Activated gamma-delta T cell treated with Interleukin-2 at 50 U/mL for 16 hours (primary cell): ENCODE measurements at places on chromosomes 6 and 20.
A peak's percentile ranks its signal among the peaks of the same experiment; 100 is the strongest.

GRCh38 chr6:14717307-14717706, 528.6 kb upstream of the JARID2 start:
- DNase-seq = peak; percentile 36

- no peak for DNase-seq
Measured at GRCh38 chr6:36980876-36981619, 4.9 kb downstream of the MTCH1 start.

- DNase-seq = no peak
Measured at GRCh38 chr6:15556711-15557110, 106.1 kb downstream of the DTNBP1 start.

DNA sequence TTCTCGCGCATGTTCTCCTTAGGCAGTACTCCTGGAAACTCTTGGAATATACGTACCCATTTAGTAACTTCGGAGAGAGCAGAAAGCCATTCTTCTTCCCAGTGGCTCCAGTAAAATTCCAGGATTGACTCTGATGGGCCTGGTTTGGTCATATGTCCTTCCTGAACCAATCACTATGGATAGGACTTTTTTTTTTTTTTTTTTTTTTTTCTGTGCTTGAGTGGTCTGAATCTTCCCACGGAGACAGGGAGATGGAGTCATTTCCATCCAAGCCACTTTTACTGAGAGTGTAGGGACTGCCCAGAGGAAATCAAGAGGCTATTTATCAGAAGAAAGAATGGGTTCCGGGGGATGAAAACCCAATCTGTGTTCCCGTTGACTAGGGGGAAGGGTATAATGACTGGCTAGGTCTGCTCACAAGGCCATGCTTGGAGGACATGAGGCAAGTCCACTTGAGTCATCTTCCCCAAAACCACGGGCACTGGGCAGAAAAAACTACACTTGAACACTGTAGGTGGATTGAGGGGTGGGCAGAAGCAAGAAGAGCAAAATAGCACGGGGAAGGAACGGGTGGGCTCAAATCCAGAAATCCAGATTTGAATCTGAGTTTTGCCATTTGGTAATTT, 35.4 kb upstream of the MRPS18A start:
- no peak for DNase-seq

GRCh38 chr6:33904050-33904746, 100.4 kb upstream of the MLN start:
- peak; percentile 66 for DNase-seq

DNA sequence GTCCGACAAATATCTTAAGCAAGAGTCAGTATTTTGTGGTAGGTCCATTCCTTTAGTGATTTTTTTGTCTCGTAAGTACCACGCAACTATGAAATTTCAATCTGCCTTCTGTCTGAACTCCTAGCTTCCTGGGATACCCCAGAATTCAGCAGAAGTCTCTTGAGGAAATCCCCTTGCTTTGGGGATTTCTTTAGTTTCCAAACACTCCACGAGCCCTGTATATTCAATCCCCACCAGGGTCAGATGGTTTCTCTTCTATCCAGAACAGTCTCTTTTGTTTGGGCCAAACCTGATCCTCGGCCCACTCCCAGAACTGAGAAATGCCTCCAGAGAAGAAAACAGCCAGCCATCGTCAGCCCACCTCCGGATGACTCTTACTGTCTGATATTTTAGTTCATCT, 113.0 kb downstream of the CHD6 start:
- no peak for DNase-seq

GRCh38 chr6:157909282-157909664, 72.4 kb upstream of the SYNJ2 start:
- no peak for DNase-seq

- DNase-seq = no peak
Measured at GRCh38 chr20:59790346-59790745, 143.1 kb downstream of the SYCP2 start.

GRCh38 chr20:13105864-13106457, 97.2 kb downstream of the SPTLC3 start:
- no peak for DNase-seq

DNA sequence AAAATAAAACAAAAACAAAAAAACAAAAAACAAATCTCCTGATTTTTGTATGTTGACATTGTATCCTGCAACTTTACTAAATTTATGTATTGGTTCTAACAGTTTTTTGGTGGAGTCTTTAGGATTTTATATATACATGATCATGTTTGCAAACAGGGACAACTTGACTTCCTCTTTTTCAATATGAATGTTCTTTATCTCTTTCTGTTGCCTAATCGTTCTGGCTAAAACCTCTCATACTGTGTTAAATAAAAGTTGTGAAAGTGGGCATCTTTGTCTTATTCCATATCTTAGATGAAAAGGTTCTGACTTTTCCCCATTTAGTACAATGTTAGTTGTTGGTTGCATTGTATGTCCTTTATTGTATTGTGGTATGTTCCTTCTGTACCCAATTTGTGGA, 261.7 kb upstream of the NOX3 start:
- no peak for DNase-seq

DNA sequence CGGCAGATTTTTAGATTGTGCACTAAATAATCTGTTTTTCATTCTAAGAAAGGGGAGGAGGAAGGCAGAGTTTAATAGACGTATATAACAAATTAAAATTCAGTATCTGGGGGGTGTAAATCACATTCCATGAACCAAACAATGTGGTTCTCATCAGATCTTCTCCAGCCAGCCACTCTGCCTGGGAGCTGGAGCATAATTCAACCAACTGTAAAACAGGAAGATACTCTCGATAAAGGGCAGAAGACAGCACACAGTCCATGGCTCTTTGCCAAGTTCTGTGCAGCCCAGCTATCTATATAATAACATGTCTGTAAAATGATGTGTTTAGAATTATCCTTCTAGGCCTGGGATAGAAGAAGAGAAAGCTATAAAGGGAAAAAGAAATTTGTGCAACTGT, 289.9 kb upstream of the ZFP64 start:
- DNase-seq = no peak

DNA sequence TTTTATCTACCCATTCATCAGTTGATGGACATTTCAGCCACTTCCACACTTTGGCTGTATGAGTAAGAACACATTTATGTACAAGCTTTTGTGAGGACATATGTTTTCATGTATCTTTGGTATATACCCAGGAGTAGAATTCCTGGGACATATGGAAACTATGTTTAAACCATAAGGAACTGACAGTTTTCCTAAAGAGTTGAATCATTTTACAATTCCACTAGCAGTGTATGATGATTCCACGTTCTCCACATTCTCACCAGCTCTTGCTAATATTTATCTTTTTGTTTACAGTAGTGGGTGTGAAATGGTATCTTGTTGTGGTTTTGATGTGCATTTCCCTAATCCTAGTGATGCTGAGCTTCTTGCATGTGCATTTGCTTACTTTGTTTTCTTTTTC, 338.1 kb downstream of the PLCB1 start:
- no peak for DNase-seq

- no peak for DNase-seq
Measured at GRCh38 chr6:170317718-170318117, 11.2 kb downstream of the FAM120B start.

- DNase-seq = no peak
Measured at GRCh38 chr20:33971147-33971975, 22.4 kb upstream of the RALY start.

DNA sequence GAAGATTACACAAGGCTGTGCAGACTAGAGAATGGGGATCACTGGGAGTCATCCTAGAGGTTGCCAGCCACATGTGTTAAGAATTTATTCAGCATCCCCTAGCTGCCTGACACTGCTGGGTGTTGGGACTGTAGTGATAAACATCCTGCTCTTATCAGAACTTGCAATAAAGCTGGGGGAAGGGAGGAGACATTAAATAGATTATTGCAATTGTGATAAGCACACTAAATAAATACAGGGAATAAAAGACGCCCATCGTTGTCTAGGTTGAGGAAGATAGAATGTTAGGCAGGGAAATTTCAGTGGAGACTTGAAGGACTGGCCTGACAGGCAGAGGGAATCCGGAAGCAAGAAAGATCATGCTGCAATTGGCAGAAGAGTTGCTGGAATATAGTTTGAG, 33.2 kb upstream of the TRAM2 start:
- DNase-seq = no peak

DNA sequence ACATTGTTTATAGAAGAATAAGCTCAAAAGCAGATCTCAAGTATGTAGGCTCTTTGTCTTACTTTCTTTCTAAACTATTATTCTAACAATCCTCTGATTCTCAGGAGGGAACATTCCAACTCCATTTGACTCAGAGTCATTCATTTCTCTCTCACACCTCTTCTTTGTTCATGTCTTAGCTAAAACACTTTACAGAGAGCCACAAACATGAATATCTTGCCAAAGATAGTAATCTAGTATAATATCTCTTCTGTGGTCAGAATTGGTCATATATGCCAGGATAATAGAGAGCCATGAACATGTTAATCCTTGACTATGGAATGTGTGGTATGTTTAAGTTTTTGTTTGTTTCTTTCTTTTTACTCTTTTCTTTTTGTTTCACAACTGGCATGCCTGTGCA, 456.0 kb upstream of the PTCHD4 start:
- DNase-seq = no peak
